ENCODE measurements at places on chromosomes 2 and 18.

DNA sequence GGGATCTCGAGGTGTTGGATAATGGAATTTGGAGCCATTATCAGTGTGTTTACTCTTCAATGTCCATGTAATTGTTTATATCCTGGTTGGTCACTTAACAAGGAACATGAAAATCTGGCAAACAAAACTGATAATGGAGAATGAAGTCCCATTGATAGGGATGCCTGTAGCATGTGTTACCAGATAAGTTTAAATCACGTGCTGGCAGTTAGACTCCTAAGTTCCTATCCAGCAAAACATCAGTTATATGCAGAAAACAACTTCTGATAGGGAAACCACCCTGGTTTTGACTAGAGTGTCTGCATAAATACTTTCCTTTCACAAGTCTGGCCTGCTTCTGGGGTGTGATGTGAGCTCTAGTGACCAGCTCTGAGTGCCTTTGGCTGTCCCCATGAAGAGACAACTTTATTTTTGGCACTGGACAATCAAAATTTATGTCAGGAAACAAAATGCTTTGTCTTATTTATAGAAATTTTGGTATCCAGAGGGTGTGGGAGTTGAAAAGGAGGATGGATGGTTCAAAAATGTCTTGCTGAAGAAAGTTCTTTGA is 82.0 kb downstream of the FHOD3 start:
- no peak for DNase-seq

- DNase-seq, result no peak
Measured at GRCh38 chr2:3112131-3112530, 265.5 kb downstream of the EIPR1 start.

GRCh38 chr2:22110244-22110651 is 986.5 kb downstream of the TDRD15 start:
- DNase-seq, result no peak

- DNase-seq, result peak; percentile 72
Measured at GRCh38 chr2:158753641-158754611, 41.2 kb upstream of the DAPL1 start.

Measured in islet precursor cell (in vitro differentiated cells).